ENCODE measurements at places on chromosomes 2 and 18.
A peak's percentile ranks its signal among the peaks of the same experiment; 100 is the strongest.

- no peak for DNase-seq
These were observed 61.2 kb upstream of the LRRTM1 start for GRCh38 chr2:80365762-80366161.

- peak; percentile 33 for DNase-seq
These were observed 19.7 kb downstream of the PKDCC start for GRCh38 chr2:42067521-42067920.

- DNase-seq, result no peak
These were observed 1.7 kb downstream of the HOXD8 start for GRCh38 chr2:176130957-176131847.

DNA sequence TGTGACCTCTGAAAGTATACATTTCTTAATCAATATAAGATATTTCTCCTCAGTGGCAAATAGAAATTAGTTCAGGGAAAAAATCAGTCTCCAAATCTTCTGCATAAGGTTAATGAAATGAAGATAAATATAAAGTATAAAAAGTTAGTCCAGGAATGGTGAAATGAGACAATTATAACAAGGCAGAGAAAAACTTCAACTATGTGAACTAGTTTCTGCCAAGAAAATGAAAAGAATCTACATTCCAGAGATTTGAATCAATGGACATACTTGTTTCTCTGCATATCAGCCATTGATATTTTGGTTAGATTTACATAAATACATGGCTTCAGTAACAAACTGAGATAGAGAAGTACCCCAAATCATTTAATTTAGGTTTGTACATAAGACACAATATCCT is 249.0 kb downstream of the EXOC6B start:
- no peak for DNase-seq

- DNase-seq, result no peak
These were observed 37.4 kb upstream of the SLC9A2 start for GRCh38 chr2:102581911-102582310.

DNA sequence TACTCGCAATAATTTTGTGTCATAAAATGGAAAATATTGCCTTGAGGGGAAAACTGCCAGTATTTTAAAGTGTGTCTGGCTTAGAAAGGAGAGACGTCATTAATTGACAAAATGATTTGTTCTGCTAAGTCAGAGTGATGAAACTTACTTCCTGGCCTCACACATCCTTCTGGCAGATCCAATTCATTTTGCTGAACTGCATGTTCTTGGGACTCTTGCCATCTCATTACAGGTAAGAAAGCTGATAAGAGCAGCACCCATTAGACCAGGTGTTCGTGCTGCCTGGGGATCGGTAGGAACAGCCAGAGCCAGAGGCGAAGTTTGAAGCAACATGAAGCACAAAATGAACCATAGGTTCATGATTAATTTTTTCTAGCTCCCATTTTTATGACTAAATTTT is 38.0 kb downstream of the KCNE4 start:
- no peak for DNase-seq
